ENCODE measurements at places on chromosomes 11 and 22. TPM values are rescaled to one million over a fixed set of nuclear protein-coding genes. Genes with fewer than 3 reads are reported as not detected.
A peak's percentile ranks its signal among the peaks of the same experiment; 100 is the strongest.

- no peak for DNase-seq
Measured at GRCh38 chr11:12822392-12823022, 148.3 kb downstream of the TEAD1 start.

DNA sequence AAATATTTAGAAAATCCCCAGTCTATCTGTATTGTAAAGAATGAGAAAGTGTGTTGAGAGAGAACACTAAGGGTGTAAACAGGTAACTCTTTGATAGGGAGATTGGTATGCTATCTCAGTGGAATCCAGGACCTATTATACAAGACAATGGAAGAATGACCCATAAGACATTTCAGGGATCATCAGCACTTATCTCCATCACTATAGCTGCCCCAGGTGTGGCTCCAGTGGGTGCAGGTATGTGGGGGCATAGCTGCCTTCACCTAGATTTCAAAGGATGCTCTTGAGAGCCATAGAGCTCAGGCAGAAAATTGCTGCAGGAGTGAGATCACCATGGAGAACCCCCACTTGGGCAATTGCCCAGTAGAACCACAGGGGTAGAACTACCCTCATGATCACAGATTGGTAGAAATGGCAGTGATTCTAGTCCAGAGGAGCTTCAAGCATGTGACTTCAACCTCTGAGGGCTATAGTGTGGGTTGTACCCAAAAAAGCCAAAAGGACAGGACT lies 252.3 kb upstream of the TBCEL start:
- DNase-seq, result no peak

- no peak for DNase-seq
Measured at GRCh38 chr11:96367342-96367741, 22.4 kb downstream of the CCDC82 start.

DNA sequence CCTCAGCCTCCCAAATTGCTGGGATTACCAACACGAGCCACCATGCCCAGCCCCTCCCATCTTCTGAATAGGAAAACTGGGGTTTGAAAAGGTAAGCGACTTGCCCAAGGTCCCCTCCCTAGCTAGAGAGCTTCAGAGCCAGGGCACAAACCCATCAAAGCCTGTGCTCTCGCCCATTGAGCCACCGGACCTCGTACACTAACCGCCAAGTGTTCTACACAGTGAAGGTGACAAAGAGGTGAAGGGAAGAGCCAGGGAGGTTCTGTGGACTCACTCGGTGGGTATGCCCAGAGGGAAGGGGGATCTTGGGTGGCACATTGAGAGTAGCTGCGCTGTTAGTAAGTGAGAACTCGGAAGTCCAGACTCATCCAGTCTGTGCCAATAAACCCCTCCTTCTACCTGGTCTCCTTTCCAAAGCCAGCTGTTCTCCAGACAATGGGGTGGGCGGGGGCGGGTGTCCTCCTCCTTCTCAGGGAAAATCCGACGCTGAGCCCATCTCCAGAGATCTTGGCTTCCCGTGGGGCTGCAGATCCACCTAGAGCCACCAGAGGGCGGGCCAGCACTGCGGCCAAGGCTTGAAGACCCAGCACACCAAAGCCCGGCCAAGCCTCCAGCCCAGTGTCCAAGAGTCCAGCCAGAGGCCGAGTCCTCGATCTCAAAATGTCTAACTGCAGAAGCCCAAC lies 3.2 kb upstream of the RTN4RL2 start:
- peak; percentile 85 for DNase-seq

OR52B6 gene
- not detected for total RNA-seq

BAIAP2L2 gene
- 16.2 TPM for total RNA-seq

Data from Daoy (cell line).